ENCODE measurements at places on chromosomes 7 and 10.

DNA sequence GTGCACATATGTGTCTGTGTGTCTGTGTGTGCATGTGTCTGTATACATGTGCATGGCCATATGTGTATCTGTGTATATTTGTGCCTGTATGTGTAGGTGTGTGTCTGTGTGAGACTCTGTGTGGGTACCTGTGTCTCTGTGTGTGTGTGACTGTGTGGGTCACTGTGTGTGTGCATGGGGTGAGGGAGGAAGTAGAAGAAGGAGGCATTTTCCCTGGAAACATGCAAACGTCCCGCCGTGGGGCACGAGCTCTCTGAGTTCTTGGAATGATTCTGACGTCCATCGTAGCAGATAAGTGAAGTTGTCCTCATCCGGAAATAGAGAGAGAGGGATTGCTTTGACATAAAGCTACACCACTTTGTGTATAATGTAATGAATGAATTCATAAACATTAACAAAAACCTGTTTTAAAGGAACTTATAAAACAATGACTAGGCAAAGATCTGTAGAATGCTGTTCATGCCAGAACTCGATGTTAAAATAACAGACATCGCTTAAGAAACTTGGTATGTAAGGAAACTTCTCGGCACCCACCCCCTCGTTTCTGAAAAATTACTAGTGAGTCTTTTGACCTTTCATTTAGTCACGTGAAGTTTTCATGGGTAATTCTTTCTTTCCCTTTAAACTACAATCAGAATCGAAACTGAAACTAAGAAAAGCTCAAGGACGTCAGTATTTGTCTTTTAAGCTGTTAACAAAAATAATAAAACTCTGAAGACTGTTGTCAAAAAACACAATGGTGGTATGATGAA is 43.6 kb upstream of the KLF6 start:
- DNase-seq: no peak

DNA sequence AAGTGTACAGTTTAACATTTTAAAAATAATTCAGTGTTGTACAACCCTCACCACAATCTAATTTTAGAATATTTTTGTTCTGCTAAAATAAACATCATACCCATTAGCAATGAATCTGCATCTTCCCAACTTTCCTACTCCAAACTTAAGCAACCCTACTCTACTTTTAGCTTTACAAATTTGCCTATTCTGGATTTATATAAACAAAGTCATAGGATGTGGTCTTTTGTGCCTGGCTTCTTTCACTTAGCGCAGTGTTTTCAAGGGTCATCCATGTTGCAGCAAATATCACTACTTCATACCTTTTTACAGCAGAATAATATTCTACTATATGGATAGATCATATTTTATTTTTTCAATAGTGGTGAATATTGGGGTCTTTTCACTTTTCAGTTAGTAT is 18.9 kb downstream of the CALML3 start:
- no peak for DNase-seq

- no peak for DNase-seq
Observed at GRCh38 chr7:143243614-143244013, 19.6 kb upstream of the GSTK1 start.

- no peak for DNase-seq
Observed at GRCh38 chr10:58579011-58579655, 66.5 kb downstream of the BICC1 start.

DNA sequence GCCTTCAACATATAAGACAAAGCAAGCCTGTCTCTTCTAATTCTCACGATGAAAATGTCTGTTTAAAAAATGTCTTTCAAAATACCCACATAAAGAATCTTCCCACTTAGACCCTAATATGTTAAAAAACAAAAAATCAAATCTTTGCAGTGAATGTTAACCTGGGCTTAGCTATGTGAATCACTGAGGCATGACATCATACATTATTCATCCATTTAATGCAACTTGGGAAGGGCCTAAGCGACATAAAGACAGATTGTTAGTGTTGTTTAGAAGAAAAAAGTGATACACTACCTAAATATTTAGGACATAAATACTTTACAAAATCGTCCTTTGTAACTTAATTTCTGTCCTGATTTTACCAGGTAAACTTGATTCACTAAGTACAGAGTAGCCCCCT is 648.5 kb upstream of the NRP1 start:
- no peak for DNase-seq

DNA sequence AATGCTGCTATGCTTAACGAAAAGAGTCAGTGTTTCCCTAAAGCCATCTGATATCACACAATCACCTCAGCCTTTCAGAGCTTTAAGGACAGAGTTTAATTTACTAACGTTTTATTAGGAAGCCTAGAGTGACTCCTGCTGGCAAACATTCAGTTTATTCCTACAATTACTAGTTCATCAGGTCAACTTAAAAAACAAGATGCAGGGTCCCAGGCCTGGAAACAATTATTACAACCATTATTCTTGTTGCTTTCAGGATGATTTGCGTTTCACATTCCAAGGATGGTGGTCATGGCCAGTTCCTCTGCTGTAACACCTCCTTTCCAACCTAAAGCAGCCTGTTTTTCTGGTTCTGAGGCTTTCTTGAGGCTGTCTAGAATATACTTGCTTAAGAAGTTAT is 1.5 kb upstream of the FAM53B start:
- no peak for DNase-seq

GRCh38 chr7:68955656-68956055 is 642.6 kb upstream of the AUTS2 start:
- DNase-seq: no peak

GRCh38 chr7:108376206-108376605 is 80.0 kb downstream of the NRCAM start:
- DNase-seq: no peak

GRCh38 chr7:130063036-130063435 is 7.3 kb upstream of the KLHDC10 start:
- DNase-seq: peak; percentile 17

DNA sequence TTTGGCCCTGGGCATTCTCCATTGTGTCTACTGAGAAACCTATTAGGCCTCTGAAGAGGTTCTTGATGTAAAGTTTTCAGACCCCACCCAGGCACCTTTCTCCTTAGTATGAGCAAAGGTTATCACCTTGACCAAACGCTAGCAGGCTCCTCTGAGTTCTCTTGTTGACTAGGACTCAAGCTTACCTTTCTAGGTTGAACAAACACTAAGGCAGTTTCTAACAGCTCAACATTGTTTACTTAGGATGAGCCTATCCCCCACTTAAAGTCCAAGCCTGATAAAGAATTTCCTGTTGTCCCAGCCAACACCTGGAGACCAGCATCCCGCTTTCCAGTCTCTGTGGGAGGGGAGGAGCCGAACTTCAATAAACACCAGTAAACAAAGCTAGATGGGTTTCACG is 26.3 kb upstream of the ITGB8 start:
- no peak for DNase-seq

GRCh38 chr7:40839881-40840280 is 705.1 kb downstream of the SUGCT start:
- no peak for DNase-seq

GRCh38 chr10:100993986-100994708 is 5.5 kb upstream of the LZTS2 start:
- no peak for DNase-seq

DNA sequence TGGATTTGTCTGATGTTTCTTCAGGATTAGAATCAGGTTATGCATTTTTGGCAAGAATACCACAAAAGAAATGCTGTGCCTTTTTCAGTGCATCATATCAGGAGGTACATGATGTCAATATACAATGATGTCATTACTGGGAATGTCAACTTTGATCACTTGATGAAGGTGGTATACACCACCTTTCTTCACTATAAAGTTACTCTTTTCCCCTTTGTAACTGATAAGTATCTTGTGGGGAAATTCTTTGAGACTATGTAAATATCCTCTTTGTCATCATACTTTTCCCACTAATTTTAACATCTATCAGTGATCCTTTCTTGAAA is 65.9 kb upstream of the TCF7L2 start:
- no peak for DNase-seq

GRCh38 chr10:70221030-70221429 is 12.2 kb downstream of the PPA1 start:
- DNase-seq: no peak

GRCh38 chr7:30136743-30137485 is 2.1 kb downstream of the MTURN start:
- DNase-seq: no peak

DNA sequence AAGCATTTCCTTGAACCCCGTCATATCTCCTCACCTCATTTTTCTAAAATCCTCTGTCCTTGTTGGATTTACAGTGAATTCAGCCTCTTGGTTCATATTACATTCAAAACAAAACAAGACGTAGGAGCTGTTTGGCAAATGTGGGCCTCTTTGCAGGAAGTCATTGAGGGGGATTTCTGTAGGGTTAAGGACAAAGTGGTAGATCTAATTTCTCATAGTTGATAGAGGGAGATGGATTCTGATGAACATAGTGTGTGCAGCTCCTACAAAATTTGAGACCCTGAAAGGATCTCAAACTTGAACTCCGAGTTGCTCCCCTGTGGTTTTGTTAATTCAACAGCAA is 682 bp downstream of the TBXAS1 start:
- no peak for DNase-seq

GRCh38 chr10:32125023-32125422 is 68.8 kb upstream of the KIF5B start:
- DNase-seq: no peak

DNA sequence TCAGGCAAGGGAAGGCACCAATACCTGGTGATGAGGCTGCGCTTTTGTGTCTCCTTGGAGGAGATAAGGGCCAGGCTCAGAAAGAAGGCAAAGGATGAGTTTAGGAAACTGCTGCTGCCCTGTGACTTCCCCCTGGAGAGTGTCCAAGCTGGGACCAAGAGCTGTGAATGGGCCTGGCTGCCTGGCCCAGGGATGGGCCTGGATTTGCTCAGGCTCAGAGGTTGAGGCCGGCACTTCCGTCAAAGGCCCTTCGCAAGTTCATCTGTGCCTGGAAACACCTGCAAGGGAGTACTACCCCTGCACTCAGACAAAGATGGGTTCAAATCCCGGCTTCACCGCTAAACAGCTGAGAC is 50.5 kb upstream of the NANOS1 start:
- DNase-seq: no peak

GRCh38 chr7:40827222-40828085 is 692.6 kb downstream of the SUGCT start:
- no peak for DNase-seq

- no peak for DNase-seq
Observed at GRCh38 chr7:124086843-124087242, 54.0 kb upstream of the TMEM229A start.

DNA sequence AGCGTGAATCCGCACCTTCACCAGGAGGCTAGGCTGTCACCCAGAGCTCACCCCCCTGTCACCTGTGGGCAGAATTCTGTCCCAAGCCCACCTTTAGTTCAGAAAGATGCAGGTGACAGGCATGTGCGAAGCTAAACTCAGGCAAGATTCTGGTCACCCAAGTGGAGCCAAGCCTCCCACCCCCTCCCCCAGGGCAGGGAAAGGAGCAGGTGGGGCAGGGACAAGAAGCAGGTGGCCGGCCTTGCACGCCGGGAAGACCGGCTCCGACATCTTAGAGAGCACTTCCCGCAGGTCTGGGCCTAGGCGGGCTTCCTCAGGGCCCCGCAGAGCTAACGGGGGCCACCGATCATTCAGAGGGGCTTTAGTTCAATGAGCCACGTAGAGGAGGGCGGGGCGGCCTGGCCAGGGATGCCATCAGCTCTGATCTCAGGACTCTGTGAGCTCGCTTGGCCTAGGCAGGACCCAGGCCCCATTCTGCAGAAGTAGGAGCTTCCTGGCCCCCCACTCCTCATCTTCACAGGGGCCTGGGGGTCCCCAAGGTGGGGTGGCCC is 19.9 kb downstream of the UNCX start:
- DNase-seq: no peak

GRCh38 chr10:71323407-71323806 is 4.3 kb downstream of the SLC29A3 start:
- no peak for DNase-seq

- DNase-seq: no peak
Observed at GRCh38 chr10:23342213-23342884, 2.2 kb downstream of the C10orf67 start.

DNA sequence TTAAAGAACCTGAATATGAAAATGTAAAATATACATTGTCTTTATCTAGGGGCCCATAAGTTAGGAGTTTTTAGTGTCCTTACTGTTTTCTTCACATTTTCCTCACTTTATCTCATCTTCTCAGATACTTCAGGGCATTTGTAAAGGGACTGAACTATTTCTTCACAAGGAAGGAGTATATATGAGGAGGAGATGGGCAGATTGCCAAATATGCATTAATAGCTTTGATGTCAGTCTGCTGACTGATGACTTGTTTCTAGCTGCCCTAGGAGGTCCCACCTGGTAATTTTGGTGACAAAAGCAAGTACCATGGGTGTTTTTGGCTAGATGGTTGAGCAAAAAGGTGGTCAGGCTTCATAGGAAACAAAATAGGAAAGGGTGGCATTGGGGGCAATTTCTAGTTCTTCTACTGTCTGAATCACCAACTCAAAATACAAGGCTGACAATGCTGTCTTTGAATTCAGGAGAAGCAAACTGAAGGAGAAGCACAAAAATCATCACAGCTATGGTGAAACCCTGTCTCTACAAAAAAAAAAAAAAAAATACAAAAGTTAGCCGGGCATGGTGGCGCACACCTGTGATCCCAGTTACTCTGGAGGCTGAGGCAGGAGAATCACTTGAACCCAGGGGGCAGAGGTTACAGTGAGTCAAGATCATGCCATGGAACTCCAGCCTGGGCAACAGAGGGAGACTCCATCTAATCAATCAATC is 10.4 kb upstream of the STRIP2 start:
- no peak for DNase-seq

DNA sequence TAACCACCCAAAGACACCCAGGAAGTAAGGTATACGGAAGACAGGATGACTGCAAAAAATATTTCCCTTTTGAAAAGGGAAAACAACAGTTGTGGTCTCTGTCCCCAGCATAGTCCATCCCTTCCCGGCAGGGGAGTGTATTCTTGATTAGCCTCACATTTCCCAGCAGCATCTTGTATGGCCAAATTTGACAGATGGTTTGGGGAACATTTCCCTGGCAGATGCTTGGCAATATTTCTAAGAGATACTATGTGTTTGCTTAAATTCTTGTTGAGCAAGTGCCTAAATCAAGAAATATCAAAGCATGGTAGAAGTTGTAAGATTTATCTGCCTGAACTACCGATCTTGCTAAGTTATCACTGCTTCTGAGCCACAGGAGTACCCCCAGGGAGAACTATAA is 56.9 kb upstream of the TPK1 start:
- no peak for DNase-seq

DNA sequence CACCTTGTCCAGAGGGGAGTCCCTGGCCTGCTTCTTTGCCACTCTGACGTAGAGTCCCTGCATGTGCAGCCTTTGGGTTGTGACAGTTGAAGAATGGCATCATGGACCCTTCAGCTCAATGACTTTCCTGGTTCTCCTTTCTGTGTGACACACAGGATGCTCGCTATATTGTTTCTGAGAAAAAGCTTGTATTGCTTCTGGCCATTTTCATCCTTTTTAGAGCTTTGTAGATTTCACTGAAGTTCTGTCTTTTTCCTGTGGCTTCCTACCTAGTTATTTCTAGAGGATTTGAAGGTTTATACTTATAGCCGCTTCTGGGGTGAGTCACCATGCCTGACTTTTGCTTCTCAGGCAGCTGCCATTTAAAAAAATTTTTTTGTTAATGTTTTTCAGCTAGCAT is 27.0 kb downstream of the SND1 start:
- DNase-seq: no peak

GRCh38 chr7:68074242-68074641 is 1077.6 kb downstream of the TYW1 start:
- DNase-seq: no peak

All from activated CD8-positive, alpha-beta memory T cell treated with anti-CD3 and anti-CD28 coated beads for 1 hour (primary cell).